ENCODE measurements at places on chromosomes 4 and X.

- no peak for DNase-seq
Observed at GRCh38 chr4:53490965-53491622, 100.2 kb downstream of the LNX1 start.

- DNase-seq = no peak
Observed at GRCh38 chr4:113471146-113471860, 290.2 kb downstream of the CAMK2D start.

GRCh38 chr4:165553221-165553810 is 174.5 kb downstream of the CPE start:
- no peak for DNase-seq

DNA sequence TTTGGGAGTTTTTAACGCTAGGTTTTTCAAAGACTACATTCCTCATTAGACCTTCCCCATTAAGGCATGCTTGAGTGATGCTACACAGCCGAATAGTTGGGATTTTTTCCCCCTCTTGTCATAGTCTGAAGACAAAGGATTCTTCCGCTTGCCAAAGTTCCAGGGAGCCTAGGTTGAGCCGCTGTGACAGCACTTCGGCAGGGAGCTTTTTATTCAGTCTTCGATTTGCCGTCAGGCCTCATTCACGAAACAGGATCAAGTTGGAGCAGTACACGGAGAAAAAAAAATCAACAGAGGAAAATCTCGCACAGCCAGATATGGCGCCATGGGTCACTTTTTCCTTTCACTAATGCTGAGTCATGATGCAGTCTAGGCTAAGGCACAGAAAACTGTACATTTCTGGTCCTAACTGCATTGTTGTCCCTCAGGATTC is 24.3 kb downstream of the SHROOM3 start:
- no peak for DNase-seq

GRCh38 chr4:20037745-20038144 is 214.0 kb upstream of the SLIT2 start:
- DNase-seq = no peak

GRCh38 chr4:168291242-168291641 is 27.3 kb downstream of the DDX60 start:
- no peak for DNase-seq

GRCh38 chr4:95142932-95143331 is 385.2 kb downstream of the BMPR1B start:
- no peak for DNase-seq

DNA sequence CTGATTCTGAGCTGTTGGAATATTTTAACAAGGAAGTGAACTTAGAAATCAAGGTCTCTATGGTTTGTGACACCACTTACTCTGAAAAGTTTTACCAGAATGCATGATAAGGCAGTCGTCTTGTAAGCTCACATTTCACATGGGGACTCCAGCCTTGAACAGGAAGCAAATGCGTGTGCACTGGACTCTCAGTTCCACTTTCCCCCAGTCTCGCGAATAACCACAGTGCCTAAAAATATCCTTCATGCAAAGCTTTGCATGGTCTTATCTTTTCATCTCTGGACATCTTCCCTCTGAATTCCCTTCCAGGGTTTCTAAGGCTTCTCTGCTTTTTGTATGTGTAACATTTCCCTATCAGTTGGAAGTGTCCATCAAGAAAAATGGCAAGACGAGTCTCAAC is 581.8 kb downstream of the NLGN4X start:
- no peak for DNase-seq

- DNase-seq = no peak
Observed at GRCh38 chr4:61520681-61521160, 320.6 kb downstream of the ADGRL3 start.

DNA sequence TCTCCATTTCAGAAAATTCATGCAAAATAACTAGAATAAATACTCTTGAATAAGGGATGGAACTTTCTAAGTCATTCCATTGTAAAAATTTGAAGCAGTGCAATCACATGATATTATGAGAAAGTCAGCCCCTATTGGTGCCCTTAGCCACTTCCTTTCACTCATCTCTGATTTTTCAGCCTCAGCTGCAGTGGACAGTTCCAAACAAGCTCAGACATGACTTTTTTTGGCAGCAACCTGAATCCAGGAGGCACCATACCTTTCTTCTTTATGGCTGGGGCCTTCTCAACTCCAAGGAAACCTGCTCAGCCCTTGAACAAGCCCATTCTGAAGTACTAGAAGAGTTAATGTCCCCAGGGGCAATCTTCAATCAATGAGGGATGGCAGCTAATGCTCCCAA is 40.5 kb downstream of the MAPK10 start:
- DNase-seq = no peak

DNA sequence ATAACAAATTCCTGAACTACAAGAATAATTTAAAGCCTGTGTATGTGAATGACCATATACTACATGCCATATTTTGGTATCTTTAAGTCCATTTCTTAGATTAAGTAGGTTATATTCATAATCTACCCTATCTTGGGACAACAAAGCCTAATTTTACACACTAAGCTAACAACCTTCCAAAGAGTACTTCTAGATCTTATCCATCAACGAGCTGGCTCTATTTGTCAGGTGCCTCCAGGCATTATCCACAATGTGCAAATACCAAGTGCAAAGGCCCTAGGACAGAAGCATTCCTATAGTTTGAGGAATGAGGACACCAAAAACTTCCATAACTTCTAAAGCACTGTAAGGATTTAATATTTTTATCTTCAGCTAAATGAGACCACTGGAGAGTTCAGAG is 3.5 kb downstream of the SLBP start:
- DNase-seq = no peak

GRCh38 chrX:153533091-153533490 is 15.6 kb downstream of the ATP2B3 start:
- no peak for DNase-seq

DNA sequence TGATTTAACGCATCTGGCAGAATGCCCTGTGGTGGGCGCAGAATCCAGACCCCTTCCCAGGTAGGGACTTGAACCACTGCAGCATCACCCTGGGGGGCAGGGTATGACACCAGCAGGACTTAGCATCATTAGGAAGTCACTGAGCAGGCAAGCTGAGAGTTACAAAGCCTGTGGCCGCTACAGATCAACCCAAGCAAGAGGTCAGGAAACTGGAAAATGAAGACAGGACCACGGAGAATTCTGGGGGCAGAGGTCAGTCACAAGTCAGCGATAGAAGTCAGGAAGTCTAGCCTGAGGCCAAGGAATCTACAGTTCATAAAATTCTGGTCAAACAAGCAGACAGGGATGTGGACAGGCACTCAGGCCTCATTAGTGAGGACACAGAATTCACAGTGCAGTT is 108.4 kb downstream of the CHIC2 start:
- no peak for DNase-seq

- no peak for DNase-seq
Observed at GRCh38 chrX:24838629-24839028, 144.9 kb downstream of the POLA1 start.

GRCh38 chr4:78684325-78685079 is 91.6 kb upstream of the BMP2K start:
- no peak for DNase-seq

DNA sequence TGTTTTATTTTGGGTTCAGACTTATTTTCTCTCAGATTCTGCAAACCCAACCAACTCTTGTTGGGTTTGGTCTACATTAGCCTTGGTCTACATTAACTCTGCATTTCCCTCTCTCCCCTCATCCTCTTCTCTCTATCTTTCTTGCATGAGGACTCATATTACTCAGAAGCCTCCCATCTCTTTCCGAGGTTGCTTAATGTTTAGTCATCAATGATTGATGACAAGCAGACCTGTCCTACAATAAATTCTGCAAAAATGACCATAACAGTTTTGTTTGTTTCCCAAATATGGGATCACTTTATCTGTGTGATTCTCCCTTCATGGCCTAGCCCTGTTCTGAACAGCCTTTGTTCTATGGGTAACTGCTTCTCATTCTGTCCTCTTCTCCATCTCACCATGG is 75.2 kb downstream of the GABRB1 start:
- DNase-seq = no peak

GRCh38 chr4:104942990-104943743 is 203.5 kb upstream of the TET2 start:
- DNase-seq = no peak

DNA sequence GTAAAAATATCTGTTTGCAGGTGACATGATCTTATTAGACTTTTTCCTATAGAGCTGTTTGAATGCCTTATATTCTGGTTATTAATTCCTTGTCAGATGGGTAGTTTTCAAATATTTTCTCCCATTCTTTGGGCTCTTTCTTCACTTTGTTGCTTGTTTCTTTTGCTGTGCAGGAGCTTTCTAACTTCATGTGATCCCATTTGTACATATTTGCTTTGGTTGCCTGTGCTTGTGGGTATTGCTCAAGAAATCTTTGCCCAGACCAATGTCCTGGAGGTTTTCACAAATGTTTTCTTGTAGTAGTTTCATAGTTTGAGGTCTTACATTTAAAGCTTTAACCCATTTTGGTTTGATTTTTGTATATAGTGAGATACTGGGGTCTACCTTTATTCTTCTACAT is 63.0 kb downstream of the MAGED1 start:
- no peak for DNase-seq

DNA sequence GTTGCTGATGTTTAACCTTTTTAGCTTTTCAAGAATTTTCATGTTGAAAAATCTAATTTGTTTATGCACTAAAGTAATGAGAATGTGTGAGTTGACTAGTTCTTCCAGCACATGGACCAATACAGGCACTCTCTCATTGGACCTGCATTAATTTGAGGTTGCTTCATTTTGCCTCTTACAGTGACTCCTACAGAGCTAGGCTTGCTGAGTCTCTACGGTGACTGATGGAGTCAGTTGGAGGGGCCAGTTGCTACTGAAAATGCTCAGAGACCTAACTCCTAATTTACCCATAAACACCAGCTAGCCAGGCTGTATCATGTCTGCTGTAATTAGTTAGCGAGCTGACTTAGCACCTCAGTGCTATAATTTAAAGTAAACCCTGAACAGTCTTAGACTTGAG is 10.9 kb downstream of the MTHFD2L start:
- DNase-seq = no peak

DNA sequence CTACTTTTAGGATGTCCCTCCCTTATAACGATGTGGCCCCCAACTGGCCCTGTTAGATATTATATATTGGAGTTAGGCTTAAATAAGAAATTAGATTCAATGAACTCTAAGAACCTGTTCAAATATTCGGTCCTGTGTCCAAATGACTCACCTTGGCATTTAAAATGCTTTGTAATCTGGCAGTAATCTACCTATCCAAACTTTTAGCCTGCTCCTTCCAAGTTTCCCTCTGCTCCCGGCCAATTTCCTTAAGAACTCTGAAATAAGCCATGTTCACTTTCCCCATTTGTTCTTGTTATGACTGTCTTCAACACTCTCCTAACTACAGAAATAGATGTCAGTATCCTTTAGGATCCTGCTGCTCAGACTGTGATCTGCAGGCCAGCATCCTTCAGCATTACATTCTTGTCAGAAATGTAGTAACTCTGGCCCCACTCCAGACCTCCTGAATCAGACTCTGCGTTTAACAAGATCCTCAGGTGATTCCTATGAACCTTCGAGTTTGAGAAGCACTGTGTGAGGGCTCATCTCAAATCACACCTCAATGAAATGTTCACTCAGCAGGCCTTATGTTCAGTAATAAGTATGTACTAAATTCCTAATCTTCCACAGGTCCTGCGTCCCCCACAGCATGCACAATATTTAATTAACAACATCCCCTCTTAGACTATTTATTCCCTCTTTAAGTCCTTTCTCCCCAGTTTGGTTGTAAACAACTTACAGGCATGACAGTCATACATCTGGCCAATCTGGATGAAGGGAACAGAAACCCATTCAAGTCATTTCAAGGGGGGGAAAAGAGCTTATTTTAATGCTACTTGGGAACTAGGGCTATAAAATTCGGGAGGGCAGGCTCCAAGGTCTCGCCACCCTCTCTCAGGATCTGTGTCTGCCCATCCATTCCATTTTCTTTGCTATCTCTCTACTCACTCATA is 3.0 kb downstream of the ATP8A1 start:
- no peak for DNase-seq

DNA sequence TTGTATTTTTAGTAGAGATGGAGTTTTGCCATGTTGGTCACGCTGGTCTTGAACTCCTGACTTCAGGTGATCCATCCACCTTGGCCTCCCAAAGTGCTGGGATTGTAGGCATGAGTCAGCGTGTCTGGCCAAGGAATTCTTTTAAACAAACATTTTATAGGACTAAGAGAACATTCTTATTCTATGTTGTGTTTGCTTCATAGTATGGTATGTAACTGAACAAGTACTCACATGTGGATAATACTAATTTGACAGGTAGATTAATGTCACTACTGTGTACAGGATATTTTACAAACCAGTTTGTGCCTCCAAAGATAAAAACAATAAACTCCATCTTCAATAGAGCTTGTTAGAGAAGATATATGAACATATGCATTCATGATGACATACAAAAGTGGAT is 1353.4 kb downstream of the PCDH7 start:
- no peak for DNase-seq

DNA sequence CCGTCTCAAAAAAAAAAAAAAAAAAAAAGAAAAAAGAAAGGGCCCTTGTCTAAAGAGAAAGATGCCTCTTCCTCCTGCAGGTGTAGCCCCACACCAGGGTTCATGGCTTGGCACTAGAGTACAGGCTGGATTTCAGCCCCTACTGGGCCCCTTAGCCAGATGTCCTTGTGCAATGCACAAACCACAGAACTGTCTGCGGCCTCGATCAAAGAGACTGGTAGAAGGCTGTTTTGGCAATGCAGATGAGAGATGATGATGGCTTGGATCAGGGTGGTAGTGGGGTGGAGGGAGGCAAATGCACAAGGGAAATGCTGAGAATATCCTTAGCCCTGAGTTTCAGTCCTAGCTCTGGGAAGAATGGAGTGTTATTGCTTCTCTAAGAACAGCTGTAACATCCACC is 26.5 kb upstream of the TSR2 start:
- no peak for DNase-seq

DNA sequence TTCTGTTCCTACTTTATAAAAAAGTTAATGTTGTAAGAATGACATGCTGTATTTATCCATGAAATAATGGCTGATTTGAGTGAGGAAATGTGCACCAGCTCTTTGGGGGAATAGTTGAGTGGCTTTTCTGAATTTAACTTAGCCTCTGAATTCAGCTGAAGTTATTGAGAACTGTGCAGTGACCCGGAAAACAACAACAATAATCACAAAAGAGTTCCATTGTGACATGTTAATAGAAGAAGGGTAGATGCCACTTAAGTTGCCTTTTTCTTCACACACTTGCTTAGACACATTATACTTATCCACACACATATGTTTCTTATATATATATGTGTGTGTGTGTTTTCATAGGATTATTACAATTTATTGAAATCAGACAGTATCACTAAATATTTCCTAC is 301.2 kb downstream of the BMPR1B start:
- no peak for DNase-seq

- DNase-seq = no peak
Observed at GRCh38 chr4:8701126-8702019, 108.8 kb downstream of the CPZ start.

DNA sequence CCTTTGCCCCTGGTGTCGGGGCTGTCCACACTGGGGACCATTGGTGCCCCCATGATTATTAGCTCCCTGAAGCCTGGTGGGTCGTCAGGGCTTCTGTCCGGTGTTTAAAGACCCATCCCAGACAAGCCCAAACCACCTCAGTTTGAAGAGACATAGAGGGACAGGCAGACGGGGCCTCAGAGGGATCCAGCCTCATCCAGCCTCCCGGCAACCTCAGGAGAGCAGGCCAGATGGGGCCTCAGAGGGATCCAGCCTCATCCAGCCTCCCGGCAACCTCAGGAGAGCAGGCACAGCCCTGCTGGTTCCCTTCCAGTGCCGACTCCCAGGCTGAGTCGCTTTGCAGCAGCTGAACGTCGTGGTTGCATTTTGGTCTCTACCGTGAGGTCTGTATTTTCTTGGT is 32.1 kb downstream of the PIGG start:
- DNase-seq = no peak

All from activated T-helper 1 cell treated with anti-CD3 and anti-CD28 coated beads, Interleukin-2, amount 50 U/mL, for 16 hours (primary cell).